ENCODE measurements at places on chromosomes 2 and 18. TPM values are rescaled to one million over a fixed set of nuclear protein-coding genes. Genes with fewer than 3 reads are reported as not detected.

The RTKN gene
- total RNA-seq, result 16.8 TPM

The CYP27A1 gene
- total RNA-seq, result 18.7 TPM

The SPHKAP gene
- total RNA-seq, result not detected

The HMSD gene
- total RNA-seq, result not detected

The MPP4 gene
- 0.56 TPM for total RNA-seq

The SLC9A4 gene
- 0.14 TPM for total RNA-seq

The MAL gene
- 1.0 TPM for total RNA-seq

The THSD7B gene
- total RNA-seq, result 0.76 TPM

The RNU2-63P gene
- 11.5 TPM for total RNA-seq

The UGT1A9 gene
- total RNA-seq, result not detected

The SIGLEC15 gene
- total RNA-seq, result 0.90 TPM

The LBX2 gene
- 1.5 TPM for total RNA-seq

The ZNF396 gene
- total RNA-seq, result 3.4 TPM

The PLCL1 gene
- 7.5 TPM for total RNA-seq

The GALNT14 gene
- 1.1 TPM for total RNA-seq

The MC4R gene
- total RNA-seq, result not detected

The DSC1 gene
- total RNA-seq, result not detected

The CPO gene
- total RNA-seq, result 0.32 TPM

The TUBA4B gene
- total RNA-seq, result not detected

The RAD51AP2 gene
- total RNA-seq, result not detected

The ACADL gene
- 9.7 TPM for total RNA-seq

The LYPD6 gene
- total RNA-seq, result 0.23 TPM

The IER3IP1 gene
- 11.1 TPM for total RNA-seq

The GBX2 gene
- total RNA-seq, result not detected

The CNRIP1 gene
- total RNA-seq, result 27.6 TPM

The RETSAT gene
- total RNA-seq, result 29.2 TPM

The ARHGAP15 gene
- 23.2 TPM for total RNA-seq

The PCGF1 gene
- total RNA-seq, result 23.6 TPM

The HOXD13 gene
- total RNA-seq, result not detected

The CHRNG gene
- not detected for total RNA-seq

The KCNK3 gene
- 13.1 TPM for total RNA-seq

The ATP8B1 gene
- 47.3 TPM for total RNA-seq

The ITPRIPL1 gene
- 1.5 TPM for total RNA-seq

The PSMD1 gene
- total RNA-seq, result 76.9 TPM

The ASB1 gene
- total RNA-seq, result 39.7 TPM

The ANO7 gene
- total RNA-seq, result 0.32 TPM

The CTAGE1 gene
- total RNA-seq, result not detected

The FBXO48 gene
- 1.3 TPM for total RNA-seq

The ORC2 gene
- 19.2 TPM for total RNA-seq

The C2orf66 gene
- total RNA-seq, result not detected

The REEP1 gene
- total RNA-seq, result 55.2 TPM

The NPHP1 gene
- 8.4 TPM for total RNA-seq

The C2orf80 gene
- total RNA-seq, result not detected

The FAM117B gene
- total RNA-seq, result 3.3 TPM

The SLC4A3 gene
- 6.2 TPM for total RNA-seq

The PROC gene
- total RNA-seq, result not detected

The TMEM247 gene
- total RNA-seq, result not detected

The STON1 gene
- 44.7 TPM for total RNA-seq

The REG3G gene
- total RNA-seq, result not detected

The NR4A2 gene
- 15.5 TPM for total RNA-seq

The KCNF1 gene
- 0.29 TPM for total RNA-seq

The IL1RL1 gene
- 16.2 TPM for total RNA-seq

Measured in posterior vena cava (tissue), 2 donors.